ENCODE measurements at places on chromosomes 4 and X.

GRCh38 chrX:71450433-71451106 is 82.3 kb upstream of the OGT start:
- DNase-seq: no peak

GRCh38 chr4:86376850-86377249 is 17.0 kb upstream of the MAPK10 start:
- DNase-seq: no peak

DNA sequence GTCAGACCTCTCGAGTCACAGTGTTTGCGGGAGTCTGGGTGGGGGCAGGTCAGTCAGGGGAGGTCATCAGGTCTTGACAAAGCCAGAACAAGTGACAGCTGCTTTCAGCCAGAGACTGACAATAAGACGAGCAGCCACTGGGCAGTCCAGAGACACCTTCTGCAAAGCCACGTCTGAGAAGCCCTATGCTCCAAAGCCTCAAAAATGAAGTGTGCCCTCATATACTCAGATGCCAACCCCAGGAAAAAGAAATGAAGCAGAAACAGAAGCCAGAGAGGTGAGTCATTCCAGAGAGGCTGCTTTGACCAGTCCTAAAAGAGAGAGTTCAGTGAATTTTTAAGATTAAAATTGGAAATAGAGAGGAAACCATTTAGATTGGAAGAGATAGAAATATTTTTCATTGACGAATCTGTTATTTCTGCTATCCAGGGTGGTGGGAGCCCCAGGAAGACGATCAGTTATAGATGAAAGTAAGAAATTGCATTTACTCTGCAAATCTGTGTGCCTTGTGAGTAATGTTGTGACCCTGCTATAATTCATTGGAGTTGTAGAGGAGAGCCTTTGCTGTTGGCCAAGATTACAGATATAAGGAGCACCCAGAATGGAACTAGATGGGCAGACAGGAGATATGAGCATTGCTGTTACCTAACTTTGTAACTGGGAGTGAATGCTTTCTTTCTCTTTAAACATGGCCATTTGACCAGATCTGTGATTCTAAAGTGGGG is 77.9 kb downstream of the LRRC66 start:
- no peak for DNase-seq

- no peak for DNase-seq
Measured at GRCh38 chr4:188161167-188161566, 21.9 kb downstream of the TRIML1 start.

- DNase-seq: no peak
Measured at GRCh38 chr4:90582087-90582486, 454.9 kb downstream of the CCSER1 start.
